ENCODE measurements at places on chromosomes 1 and 21. TPM values are rescaled to one million over a fixed set of nuclear protein-coding genes. Genes with fewer than 3 reads are reported as not detected.

The TGFB2 gene
- 7.5 TPM for total RNA-seq

The TMEM52 gene
- 3.1 TPM for total RNA-seq

The PTGER3 gene
- total RNA-seq = 5.8 TPM

GRCh38 chr1:197178998-197179397, 32.5 kb upstream of the ASPM start:
- ATAC-seq = no peak

DNA sequence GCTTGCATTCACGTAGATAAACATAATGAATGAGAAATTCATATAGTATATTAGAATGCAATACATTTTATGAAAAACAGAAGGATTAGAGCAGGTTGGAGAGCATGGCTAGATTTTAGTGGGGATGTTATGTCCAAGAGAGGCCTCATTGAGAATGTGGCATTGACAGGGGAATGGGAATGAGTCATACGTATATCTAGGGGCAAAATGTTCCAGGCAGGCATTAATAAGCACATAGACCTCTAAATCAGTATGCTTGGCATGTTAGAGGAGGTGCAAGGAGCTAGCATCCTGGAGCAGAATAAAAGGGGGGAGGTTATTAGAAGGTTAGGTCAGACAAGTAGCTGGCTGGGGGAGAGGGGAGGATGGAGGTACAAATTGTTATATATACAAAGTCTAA, 93.0 kb downstream of the USH2A start:
- ATAC-seq = no peak
